ENCODE measurements at places on chromosomes 6 and 20.
A peak's percentile ranks its signal among the peaks of the same experiment; 100 is the strongest.

- DNase-seq = no peak
These were observed 20.0 kb upstream of the WFDC2 start for GRCh38 chr20:45449528-45449927.

DNA sequence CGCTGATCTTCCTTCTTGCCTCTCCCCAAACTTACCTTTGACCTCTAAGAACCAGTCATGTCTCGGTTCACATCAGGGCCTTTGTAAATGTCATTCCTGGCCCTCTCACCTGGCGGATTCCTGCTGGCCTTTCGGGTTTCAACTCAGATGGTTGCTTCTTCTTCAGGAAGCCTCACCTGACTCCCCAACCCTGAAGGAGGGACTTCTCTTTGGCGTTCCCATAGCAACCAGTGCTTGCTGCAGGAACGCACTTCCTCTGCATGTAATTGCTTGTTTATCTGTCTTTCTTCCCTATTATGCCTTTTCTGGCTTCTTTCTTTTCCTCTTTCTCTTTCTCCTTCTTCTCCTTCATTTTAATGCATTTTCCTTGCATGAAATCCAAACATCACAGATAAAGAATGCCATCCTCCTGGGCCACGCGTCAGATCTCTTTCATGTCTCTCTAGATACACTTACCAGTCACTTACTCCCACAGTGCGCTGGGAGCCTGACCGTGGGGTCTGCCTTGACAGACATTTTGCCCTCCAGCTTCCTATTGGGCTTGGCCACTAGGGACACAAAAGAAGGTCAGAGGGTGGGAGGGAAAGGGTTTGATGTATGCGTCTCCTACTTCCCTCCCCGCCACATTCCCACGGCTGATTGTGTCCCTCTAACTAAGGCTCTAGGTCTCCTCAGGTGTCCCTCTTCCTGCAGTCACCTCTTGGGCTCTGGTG, 295.7 kb upstream of the TSHZ2 start:
- DNase-seq = no peak

GRCh38 chr6:113052506-113052905, 705.4 kb downstream of the RFPL4B start:
- DNase-seq = no peak

DNA sequence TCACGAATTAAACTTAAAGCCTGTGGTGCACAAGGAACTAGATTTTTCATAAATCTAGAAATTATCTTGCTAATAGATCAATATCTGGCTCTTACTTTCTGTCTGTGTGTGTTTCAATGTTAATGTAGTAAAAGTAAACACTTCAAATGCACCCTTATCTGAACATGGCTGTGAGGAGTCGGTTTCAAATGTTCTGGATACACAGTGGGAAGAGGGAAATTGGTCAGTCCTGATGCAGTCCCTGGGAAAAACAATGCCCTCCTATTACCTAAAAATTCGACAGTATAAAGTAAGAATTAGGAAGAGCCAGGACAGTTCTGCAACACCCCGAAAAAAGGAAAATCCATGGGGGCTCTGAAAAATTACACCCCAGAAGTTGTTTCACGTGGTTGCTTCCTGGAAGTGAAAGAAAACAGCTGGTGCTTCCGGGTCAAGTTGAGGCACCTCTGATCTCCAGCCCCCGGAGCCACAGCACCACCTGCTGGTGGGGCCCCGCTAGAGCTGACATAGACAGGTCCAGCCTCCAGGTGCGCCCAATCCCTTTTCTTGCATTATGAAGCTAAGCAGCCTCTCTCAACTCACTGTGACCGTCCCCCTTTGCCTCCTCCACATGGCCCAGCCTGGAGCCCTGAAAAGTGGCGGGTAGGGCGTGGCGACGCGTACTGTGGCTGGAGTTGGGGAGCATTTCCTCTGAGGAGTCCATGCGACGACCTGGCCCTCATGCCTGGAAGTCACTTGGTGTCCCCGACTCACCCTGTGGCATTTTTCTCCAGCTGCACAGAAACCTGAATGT, 8.3 kb downstream of the SEMG2 start:
- DNase-seq = peak; percentile 23

DNA sequence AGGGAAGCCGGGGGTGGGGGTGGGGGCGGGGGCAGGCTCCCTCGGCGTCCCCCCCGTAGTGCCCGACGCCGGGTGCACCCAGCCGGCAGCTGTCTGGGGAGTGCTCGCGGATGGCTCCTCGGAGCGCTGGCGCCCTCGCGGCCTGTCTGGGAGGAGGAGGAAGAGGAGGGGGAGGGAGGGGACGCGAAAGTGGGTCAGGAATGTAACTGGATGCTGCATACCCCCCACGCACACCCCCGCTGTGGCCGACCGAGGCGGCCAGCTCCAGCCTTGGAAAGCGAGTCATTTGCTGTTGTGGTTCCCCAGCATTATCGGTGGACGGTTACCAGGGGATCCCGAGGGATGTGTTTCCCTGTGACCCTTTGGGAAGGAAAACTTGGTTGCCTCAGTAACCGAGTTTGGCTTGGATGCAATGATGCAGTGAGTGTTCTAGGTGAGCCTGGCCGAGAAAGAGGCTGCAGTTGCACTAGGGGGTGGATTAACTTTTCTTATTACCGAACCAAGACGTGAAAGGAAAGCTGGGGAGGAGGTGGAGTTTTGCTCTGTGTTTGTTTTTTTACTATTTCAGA, 55.2 kb upstream of the RREB1 start:
- DNase-seq = no peak

GRCh38 chr6:81875782-81876293, 123.4 kb upstream of the TENT5A start:
- DNase-seq = no peak
